ENCODE measurements at places on chromosomes 2 and 18.

- no peak for DNase-seq
Observed at GRCh38 chr18:58635891-58636290, 7.0 kb upstream of the ALPK2 start.

DNA sequence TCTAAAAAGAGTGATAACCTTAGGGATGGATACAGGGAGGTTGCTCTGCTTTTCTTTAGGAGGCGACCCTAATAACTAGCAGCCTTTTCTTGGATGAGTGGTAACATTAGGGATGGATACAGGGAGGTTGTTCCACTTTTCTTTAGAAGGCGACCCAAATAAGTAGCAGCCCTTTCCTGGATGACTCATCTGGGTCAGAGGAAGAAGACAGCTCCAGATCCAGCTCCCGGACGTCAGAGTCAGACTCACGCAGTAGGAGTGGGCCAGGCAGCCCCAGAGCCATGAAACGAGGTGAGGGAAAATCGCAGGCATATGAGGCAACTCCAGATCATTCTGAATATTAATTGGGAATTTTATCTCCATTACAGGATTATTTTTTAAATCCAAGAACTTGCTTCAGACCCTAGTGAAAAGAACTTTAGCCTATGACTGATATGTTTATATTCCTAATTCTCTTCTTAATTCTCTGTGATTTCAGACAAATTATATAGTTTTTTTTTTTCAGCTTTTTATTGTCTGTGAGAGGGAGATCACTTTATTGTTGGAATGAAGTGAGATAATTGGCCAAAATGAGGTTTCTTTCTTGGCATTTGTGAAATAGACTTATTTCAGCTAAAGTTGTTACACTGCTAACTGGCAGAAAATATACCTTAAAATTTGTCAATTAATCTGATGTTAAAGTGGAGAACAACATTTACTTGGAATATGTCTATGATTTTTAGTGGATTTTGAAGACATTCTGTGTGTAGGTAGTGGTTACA lies 31.2 kb upstream of the C1GALT1C1L start:
- no peak for DNase-seq

DNA sequence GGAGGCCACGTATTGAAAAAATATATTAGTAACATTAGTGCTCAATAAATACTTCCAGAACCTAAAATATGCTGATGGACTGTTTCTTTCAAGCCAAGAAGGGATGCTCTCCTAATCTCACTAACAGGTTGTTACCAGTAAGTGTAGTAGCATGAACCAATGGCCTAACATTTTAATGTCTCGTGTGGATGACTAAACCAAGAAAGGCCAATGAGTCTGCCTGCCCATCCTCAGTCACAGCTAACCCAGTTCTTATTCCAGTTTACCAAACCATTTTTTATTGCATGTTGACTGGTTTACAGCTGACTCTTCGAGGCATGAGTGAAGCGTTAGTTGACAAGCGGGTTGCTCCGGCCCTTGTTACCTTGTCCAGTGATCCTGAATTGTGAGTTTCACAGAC lies 45.1 kb upstream of the TNFRSF11A start:
- no peak for DNase-seq

DNA sequence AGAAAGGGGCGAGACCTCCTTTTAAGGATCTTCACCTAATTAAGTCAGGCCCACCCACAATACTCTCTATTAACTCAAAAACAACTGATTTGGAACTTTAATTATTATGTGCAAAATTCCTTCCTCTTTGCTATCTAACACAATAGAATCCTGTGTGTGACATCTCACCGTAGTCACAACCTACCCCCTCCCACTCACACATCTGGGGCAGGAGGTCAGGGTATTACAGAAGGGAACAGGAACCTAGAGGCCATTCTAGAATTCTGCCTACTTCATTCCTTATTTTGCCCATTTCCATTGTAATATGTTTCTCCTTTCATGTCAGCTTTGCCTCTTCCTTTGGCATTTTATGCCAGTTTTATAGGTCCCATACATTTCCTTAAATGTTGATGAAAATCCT lies 829.3 kb upstream of the ID2 start:
- no peak for DNase-seq

DNA sequence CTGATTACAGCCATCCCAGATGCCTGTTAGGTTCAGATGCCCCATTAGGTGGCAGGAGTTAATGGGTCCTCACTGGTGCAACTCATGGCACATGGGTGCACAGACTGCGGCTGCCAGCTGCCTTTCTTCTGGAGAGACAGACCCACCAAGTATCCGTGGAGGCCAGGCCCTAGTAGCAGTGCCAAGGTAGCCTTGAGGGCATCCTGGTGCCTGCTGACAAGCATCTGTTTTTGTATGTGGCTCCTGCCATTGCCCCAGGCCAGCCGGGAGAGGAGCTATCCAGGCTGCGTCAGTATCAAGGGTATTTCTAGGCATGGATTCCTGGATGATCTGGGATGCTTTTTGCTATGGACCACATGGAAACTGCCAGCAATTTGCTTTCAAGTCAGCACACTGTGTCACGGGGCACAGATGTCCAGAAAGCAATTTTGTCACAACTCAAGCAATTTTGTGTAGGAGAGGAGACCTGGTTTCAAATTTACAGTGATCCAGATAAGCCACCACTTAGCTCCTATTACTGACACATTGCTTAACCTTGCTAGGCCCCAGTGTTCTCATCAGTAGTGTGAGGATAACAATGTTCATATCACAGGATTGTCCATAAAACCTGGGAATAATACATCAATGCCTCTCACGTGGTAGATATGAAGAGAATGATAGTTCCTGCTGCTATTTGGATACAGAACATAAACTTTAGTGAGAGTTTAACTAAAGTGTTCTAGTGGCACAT lies 815.1 kb upstream of the RAB6C start:
- DNase-seq, result no peak

Measured in stimulated activated naive CD8-positive, alpha-beta T cell treated with anti-CD3 and anti-CD28 coated beads, Interleukin-15, Interleukin-2, amounts not matched to agents 100 U/mL and 50 U/mL, for 24 hours (primary cell).